Left renal cortex interstitium (tissue), 4 donors: ENCODE measurements at places on chromosomes 16 and 17.

GRCh38 chr17:44598329-44598728 is 41.0 kb downstream of the FZD2 start:
- no peak for DNase-seq

DNA sequence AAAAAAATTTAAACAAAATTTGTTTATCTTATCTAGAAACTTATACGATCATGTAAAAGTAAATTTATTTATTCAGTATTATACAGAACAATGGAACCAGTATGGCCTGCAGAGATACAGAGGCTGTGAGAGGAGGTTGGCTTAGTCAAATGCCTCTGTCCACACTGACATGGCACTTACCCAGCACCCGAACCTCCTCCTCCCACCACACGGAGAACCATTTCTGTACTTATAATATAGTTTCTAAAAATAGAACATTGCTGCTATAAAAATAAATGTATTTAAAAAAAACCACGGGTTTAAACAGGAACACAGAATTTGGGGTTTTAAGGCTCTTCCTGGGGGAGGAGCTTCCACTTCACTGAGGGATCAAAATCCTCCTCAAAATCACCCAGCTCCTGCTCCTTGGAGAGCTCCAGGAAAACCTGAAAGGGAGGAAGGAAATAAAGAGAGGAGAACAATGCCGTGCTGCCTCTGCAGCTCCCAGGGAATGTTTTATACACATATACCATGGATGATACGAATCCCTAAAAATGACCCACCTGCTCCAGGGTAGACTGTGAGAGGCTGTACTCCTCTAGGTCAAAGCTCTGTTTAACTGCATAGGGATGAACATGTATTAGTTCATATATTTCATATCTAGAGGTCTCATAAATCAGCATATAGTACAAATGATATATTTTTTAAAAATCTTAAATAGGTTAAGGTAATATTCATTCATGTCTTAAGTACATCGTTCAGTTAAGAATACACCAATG is 87.3 kb downstream of the ABCA8 start:
- DNase-seq: no peak

DNA sequence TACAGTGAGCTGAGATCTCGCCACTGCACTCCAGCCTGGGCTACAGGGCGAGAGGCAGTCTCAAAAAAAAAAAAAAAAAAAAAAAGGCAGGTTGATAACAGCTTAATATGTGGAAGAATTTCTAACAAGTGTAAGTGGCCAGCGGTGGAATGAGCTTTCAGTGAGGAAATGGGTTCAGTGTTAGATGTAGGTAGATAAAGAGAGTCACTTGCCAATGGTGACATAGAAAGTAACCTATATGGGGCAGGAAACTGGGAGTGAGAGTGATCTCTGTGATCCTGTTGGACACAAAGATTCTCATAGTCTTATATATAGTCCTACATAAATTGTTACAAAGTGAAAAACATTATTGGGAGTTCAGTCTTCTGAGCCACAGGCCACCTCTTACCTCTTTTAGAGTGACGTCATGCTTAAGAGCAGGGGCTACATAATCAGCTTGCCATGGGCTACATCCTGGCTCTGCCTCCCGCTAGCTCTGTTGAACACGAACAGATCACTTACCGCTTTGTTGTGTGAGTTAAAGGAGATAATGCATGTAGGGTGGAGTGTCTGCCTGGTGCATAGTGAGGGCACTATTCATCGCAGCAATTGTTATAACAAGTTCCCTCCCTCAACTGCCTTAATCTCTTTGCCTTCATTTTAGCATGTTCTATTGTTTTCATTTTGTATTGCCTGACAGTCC is 110.2 kb upstream of the ELAC2 start:
- no peak for DNase-seq

DNA sequence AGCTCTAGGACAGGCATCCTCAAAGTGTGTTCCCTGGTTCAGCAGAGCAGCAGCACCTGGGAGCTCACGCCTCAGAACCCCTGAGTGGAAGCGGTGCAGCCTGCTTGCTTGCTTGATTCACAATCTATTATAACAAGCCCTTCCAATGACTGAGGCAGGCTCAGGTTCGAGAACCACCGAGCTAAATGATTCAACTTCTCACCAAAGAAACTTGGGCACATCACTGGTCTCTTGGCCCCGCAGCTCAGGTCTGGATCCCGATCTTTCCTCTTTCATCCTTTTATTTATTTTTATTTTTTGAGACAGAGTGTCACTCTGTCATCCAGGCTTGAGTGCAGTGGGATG is 24.5 kb downstream of the CLUH start:
- no peak for DNase-seq

GRCh38 chr17:60652454-60653247 is 25.0 kb upstream of the BCAS3 start:
- no peak for DNase-seq

- DNase-seq: no peak
Observed at GRCh38 chr16:405548-406506, 4.1 kb downstream of the DECR2 start.

GRCh38 chr17:1142561-1142971 is 37.2 kb downstream of the ABR start:
- no peak for DNase-seq

DNA sequence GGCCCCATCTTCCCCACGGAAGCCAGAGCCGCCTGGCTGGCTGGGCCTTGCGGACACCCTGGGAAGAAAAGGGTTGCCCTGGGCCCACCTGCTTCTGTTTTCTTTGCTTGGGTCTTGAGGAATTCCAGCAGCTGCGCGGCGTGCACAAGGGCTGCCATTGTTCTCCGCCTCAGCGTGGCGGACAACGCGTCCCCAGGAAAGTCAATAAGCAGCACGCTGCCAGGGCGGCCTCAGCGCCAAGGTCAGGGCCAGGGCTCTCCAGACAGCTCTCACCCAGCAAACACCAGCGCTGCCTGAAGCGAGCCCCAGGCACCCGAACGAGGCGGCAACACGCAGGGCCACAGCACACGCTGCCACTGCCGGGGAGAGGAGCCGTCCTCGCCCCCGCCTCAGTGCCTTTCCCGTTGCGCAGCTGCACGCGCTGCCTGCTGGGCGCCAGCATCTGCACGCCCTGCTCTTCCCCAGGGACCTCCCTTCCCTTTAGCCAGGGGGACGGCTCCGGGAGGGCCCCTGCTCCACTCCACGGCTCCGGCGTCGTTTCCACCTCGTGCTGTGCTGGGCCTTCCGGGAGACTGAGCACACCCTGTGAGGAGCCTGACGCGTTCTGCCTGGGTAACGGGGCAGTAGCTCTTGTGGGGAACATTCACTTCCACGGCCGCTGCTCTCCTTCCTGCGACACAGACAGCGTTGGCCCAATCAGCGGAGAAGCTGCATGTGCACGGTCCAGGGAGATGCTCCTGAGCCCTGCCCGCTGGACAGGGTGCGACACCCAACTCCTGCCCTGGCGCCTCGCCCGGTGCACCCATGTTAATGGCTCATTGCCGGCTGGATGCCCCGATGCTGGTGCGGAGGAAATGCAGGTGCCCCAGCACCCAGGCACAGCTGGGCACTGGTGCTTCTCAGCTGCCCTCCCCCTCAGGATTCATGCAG is 57.8 kb downstream of the LMF1 start:
- DNase-seq: no peak

- DNase-seq: no peak
Observed at GRCh38 chr17:75341784-75342486, 52.7 kb upstream of the SLC25A19 start.

DNA sequence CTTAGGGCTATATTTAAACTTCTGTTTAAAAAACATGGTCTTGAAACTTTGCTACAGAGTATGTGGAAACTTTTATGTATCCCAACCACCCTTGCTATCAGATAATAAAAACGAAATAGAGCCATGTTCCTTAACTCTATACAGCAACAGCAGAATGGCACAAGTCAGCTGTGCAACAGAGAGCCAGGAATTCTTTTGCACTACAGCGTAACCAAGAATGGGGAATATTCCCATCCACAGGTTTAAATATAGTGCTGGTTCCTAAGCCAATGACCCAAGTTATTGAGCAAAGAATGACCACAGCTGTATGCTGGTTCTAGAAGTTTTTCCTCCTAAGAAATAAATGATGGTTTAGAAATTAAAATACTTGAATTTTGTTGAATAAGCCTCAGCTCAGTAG is 33.1 kb downstream of the SETD6 start:
- no peak for DNase-seq

- no peak for DNase-seq
Observed at GRCh38 chr17:79400989-79401703, 209.7 kb downstream of the RBFOX3 start.

DNA sequence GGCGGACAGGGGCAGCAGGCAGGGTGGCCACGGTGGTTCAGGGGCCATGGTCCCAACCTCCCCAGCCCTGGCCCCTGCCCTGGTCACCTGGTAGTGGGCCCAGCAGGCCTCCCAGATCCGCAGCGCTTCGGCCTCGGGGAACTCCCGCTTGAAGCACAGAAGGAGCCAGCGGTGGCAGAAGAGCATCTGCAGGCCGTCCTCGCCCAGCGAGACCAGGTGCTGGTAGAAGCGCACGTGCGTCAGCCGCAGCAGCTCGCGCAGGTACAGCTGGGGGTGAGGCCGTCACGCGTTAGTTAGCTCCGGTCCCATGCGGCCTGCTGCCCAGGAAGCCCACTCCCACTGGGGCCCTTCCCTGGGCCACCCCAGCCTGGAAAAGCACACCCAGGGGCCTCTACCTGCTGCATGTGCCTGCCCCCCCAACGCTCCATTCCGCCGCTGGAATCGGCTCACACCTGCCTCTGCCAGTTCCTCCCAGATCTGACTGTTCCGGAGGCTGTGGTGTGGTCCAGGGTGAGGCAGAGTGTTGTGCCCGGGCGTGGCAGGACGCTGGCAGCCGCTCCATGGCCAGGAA is 90.8 kb downstream of the TBC1D16 start:
- no peak for DNase-seq

DNA sequence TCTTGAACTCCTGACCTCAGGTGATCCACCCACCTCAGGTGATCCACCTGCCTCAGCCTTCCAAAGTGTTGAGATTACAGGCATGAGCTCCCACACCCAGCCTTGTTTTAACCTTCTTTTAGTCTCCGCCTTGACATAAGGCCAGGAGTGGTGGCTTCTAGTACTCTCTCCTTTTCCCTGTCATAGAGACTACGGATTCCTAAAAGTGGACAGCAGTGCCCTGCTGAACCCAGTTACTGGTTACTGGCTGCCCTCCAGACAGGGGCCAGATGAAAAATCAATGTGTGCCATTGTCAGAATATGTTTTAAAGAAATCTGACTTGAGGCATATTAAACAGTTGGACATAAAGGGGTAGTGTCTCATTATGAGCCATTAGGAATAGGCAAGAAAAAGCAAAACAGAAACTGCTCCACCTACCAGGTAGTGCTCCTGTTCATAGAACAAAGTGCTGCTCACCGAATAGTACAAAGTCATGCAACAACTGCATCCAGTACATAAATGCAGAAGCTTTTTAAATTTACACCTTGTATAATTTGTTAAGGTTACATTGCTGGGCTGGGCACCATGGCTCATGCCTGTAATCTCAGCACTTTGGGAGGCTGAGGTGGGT is 32.1 kb downstream of the TRIM25 start:
- no peak for DNase-seq

GRCh38 chr17:4968486-4969046 is 949 bp upstream of the SPAG7 start:
- DNase-seq: no peak

- no peak for DNase-seq
Observed at GRCh38 chr16:15607700-15608396, 35.1 kb downstream of the MARF1 start.

DNA sequence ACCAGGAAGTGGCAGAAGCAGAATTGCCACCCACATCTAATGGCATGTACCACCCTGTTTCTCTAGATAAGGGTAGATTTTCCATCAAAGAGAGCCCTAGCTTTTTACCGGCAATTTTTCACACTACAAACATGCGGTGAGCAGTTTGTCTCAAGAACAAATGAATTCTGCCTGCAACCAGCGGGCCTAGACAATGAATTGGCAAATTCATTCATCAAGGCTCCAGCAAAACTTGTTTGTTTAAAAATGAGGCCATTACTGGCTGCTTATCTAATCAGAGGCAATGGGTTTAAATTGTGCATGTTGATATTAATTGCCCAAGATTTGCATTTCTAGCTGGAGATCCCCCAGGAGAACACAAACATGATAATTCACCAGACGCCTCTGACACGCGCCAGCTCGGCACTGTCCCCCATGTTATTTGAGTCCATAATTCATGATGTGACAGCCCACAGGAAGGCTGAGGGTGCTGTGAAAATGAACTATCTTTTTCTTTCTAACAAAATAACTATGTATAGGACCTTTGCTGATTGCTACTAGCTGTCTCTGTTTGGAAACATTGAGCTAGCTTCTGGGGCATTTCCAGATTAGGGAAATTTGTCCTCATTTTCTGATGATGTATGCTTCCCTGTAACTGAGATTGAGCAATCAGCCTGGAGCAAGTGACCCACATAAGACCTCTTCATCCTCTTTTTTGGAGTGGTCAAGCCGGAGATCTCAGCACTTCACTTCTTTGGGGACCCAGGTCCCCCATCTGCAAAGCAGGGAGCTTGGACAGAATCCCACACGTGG is 80.8 kb downstream of the CNGB1 start:
- no peak for DNase-seq

DNA sequence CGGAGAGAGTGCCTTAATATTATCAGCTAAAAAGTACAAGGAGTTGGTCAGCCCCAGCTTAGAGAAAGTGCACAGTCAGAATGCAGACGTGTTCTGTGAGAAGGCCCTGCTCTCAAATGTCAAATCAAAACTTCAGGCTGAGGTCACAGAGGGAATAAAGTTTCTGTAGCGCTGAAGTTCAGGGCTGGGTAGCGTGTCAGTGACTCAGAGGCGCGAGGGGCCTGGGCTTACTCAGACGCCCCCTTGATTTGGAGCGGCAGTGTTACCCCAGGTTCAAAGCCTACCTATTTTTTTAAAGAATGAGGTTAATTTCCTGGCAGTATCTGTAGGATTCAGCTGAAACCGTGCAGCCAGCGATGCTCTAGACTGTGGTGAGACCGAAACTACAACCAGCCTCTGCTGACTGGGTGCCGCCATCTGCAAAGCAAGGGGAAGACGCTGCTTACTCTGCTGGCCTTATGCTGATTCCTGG is 4.8 kb downstream of the CIAO3 start:
- DNase-seq: no peak

DNA sequence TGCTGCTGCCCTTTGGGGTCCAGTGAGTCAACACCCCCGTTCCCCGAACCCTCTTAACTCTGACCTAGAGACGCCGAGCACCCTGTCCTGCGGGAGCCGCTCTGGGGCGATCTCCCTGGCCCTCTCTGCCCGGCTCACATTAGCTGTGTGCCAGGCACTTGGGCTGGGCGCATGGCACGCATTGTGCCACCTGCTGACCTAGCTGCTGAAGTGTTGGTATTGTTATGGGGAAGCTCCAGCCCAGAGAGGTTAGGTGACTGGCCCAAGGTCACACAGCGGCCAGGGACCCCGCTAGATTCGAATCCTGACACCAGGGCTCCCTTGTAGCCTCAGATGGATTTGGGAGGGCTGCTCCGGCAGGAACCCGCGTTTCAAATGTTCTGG is 1.1 kb downstream of the HSD17B1 start:
- no peak for DNase-seq
